ENCODE measurements at places on chromosomes 5 and 9.

DNA sequence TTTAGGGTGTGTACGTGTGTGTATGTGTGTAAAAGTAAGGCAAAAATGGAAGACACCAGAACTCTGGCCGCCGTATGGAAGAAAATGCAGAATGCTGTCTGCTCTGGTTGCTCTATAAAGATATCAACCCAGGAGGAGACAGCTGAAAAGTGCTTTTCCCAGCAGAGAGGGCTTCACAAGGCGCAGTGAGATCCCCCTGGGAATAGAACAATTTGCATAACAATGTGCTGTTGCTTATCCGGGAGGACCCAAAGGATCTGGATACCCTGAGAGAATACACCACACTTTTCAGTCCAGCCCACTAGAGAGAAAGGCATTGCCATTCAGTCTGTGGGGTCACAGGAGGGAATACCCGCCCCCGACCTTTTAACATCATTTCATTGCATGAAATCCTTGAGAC lies 230.6 kb downstream of the EBF1 start:
- no peak for DNase-seq

- no peak for DNase-seq
Observed at GRCh38 chr9:20280330-20280729, 342.0 kb downstream of the MLLT3 start.

GRCh38 chr9:113493203-113493520 lies 29.6 kb downstream of the RGS3 start:
- no peak for DNase-seq

DNA sequence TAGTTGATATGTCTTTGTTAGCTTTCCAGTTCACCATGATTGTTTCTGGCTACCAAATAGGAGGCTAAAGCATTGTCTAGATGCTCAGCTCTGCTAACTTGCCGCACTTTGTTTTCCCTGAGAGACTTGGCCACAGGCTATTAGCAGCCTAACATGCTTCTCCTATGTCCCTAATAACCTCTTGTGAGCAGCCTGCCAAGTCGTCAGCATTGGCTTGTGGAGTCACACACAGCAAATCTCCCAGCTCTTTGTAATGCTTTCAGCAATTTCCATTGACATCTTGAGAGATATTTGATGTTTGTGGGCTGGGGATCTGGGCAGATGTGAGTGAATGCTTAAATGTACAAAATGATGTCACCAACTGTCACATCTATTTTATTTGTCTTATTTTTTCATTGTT lies 346.9 kb downstream of the KDM4C start:
- no peak for DNase-seq

DNA sequence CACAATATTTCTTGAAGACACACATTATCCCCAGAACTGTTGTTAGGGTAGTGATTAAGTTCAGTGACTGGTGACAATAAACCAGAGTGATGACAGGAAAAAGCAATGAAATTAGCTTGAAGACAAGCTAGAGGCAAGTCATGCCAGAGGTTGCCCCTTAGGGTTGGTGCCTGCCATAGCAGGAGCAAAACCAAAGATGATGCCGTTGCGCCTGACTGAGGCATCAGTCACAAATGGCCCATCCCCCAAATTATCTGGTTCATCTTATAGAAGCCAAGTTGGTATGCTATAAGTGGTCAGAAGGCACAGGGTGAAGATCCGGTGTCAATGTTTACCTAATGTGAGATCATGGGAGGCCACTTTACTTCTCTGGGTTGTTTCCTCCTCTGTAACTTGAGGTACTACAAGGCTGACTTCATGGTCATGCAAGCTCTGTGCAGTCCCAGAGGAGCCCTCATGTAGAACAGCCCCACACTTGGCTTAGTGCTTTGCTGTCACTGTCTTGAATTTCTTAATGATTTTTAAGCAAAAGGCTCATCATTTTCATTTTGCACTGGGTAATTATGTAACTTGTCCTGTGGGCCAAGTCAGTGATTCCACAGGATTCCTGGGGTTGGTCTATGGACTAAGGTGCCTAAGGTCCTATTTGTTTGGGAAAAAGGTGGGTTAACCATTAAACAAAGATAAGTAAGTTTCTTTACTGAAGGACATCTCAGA lies 211.3 kb downstream of the MAN2A1 start:
- DNase-seq: no peak

DNA sequence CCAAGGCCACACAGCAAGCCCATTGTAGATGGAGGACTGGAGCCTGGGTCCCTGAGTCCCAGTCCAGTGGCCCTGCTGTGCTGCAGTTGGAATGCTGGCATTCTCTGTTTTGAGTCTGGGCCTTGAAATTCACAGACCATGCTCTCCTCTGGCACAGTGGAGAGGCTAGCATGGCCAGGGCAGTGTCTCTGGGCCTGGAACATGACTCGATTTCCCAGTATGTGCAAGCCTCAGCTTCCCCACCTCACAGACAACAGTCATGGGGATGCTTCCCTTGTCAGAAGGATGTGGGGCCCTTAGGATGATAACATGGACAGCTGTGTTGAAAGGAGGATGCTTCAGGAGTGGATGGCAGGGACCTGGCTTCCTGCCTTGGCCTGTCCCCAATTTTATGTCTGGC lies 91.2 kb downstream of the AMBP start:
- no peak for DNase-seq

GRCh38 chr5:29794141-29794787 lies 1399.2 kb upstream of the CDH6 start:
- DNase-seq: no peak

DNA sequence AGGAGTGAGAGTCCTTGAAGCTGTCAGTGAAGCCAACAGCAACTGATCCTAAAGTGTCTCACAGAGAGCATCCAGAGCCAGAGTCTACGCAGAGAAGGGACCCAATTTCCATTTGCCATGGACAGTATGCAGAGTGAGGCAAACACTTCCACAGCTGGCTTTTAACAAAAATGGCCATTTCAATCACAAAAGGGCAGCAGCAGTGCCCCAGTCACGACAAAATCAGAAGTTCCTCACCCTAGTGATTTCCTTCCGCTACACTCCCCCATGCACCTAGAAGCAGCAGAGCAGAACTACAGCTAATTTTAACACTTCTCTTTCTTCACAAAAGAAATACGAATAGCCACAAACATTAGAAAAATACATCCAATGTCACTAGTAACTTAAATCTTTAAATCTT lies 27.9 kb downstream of the FBXW11 start:
- no peak for DNase-seq

GRCh38 chr9:81538890-81539289 lies 150.5 kb downstream of the TLE1 start:
- DNase-seq: no peak

DNA sequence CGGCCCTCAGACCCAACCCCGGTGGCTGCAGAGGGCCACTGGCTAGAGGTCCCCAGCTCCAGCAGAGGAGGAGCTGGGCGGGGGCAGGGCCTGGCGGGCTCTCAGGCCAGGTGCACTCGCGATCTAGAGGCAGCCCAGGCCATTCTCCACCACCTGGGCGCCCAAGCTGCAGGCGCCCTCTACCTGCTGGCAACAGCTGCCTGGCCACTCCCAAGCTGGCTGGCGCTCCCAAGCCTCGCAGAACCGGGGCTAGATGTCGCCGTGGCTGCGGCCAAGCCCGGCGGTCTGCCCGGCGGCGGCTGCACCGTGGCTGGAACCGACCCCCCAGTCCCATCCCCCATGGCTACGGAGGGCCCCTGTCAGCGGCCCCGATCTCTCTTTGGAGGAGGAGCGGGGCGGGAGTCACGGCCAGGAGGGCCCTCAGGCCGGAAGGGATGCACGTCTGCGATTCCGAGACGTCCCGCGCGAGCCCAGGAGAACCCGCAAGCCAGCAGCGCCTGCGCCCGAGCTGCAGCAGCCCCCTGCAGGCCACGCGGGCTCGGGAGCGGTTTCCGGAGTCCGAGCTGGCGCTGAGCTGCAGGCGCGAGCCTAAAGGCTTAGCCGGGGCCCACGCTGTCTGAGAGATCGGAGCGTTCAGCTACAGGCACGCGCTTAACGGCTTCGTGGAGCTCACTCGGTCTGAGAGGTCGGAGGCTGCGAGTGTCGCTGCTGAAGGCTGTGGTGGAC lies 44.3 kb upstream of the BICD2 start:
- DNase-seq: peak; percentile 65

- DNase-seq: peak; percentile 92
Observed at GRCh38 chr5:81626524-81626923, 124.4 kb downstream of the SSBP2 start.

GRCh38 chr5:65830856-65831255 lies 95.5 kb upstream of the ERBIN start:
- DNase-seq: no peak

- no peak for DNase-seq
Observed at GRCh38 chr5:130424341-130424740, 520.1 kb downstream of the CHSY3 start.

DNA sequence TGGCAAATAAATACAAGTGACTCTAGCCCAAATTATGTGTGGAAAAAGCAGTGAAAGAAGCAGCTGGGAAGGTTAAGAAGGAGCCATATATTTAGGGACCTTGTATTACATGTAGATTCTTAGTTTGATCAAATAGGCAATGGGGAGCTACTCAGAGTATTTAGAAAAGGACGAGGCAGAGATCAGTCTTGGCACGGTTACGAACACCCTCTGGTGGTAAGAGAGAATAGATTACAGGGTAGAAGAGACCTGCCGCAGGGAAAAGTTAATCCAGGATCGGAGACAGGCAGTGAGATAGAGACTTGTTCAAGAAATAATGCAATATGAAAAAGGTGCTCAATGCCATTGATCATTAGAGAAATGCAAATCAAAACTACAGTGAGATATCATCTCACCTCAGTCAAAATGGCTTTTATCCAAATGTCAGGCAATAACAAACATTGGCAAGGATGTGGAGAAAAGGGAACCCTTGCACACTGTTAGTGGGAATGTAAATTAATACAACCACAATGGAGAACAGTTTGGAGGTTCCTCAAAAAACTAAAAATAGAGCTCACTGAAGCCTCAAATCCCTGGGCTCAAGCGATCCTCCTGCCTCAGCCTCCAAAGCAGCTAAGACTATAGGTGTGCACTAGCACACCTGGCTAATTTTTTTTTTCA lies 12.0 kb downstream of the INIP start:
- peak; percentile 26 for DNase-seq

DNA sequence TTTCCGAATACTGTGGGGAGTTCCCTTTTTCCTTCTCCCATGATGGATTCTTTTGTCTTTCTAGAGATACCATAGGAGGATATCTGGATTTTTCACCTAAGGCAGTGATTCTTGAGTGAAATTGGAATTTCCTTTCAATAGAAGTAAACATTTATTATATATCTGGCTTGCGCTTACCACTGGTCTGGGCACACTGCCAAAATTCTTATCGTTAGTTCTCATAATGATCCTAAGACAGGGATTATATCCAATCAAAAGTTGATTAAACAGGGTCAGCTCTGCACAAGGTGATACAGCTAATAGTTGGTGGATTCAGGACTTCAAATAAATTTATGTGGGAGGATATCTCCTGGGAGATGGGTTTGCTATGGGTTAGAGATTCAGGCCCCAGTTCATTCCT lies 9.6 kb downstream of the TLE4 start:
- peak; percentile 73 for DNase-seq

DNA sequence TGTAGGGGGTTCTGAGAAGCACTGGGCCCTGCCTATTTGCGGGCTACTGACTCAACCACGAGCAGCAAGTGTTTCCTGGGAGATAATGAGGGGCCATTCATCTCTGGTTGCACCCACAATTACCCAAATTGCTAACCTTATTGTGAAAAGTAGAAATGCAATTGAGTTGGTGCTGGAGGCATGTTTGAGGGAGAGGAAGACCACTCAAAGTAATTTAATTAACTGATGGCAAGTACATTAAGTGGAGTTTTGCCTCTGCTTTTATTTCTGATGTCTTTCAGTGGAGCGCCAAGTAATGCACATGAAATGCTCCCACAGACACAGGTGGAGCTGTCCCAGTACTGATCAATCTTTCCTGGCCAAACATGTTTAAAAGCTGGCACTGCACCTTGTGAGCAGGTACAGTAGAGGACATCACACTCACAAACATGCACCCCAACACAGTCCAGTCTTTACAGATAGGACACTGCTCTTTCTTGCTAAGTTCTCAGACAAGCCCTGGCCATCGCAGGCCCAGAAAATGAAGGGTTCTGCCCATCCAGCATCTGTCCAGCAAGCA lies 195.4 kb downstream of the HSPA4 start:
- DNase-seq: no peak

DNA sequence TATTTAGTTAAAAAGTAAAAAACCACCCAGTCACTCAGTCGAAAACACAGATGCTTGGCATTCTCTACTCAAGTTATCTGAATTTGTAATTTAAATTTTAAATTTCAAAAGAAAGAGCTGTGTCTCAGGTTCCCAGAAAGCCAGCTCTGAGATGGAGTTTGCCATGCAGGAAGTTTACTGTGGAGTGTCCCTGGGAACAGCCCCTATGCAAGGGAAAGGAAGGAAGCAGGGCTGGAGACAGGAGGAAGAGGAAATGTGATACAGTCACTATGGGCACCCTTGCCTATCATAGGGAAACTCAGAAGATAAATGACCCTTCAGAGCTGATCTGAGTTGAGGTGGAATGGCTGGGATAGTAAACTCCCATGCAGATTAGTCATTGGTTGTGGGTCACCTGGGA lies 408.8 kb upstream of the ACTBL2 start:
- DNase-seq: no peak

DNA sequence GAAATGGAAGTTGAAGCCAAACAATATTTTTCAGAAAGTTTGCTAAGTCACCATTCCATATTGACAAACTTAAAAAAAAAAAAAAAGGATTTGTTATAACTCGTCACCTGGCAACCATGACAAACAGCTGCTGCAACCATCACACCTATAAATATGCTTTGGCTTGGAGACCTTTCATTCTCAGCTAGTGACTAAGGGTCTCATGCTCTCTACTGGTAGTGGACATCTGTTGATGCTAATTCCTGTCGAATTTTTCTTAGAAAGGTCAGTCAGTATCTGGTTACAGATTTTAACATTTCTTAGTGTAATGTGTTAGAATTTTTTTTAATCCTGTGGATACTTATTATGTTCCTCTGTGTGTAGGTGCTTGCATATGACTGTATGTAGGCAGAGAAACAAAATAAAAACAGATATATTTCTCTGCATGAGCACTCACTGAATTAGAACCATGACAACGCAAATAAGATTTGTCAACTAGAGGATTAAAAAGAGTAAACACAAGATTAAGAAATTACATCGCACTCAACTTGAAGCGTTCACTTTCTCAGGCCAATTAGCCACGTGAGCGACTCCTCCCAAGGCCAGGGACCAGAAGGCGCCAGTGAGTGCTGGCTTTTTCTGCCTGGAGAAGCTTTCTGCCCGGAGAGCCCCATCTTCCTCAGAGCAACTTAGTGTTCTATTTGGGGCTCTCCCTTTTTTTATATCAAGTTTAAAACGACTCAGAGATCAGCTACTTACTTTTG lies 27.0 kb upstream of the ZNF622 start:
- DNase-seq: peak; percentile 39

DNA sequence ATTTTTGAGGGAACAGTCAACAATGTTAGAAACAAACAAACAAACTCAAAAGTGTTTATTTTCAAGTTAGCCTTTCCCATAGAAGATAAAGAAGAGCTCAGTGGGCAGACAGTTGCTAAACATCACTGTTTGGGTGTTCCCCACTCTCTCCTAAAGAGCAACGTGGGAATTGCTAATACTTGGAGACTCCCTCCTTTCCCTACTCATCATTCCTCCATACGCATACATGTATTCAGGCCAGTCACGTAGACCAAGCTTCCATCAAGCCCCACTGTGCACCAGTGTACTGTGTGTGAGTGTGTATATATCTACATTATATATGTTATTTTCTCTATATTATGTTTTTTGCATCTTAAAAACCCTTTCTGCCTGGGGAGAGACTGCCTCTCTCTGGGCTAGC lies 115.0 kb upstream of the EGFLAM start:
- no peak for DNase-seq

All from EL (cell line).